ENCODE measurements at places on chromosomes 5 and 9. TPM values are rescaled to one million over a fixed set of nuclear protein-coding genes. Genes with fewer than 3 reads are reported as not detected.

GRCh38 chr9:129359916-129360536 is 182.0 kb upstream of the IER5L start:
- no peak for DNase-seq

GRCh38 chr9:109496841-109497225 is 1.3 kb downstream of the PTPN3 start:
- no peak for DNase-seq

DNA sequence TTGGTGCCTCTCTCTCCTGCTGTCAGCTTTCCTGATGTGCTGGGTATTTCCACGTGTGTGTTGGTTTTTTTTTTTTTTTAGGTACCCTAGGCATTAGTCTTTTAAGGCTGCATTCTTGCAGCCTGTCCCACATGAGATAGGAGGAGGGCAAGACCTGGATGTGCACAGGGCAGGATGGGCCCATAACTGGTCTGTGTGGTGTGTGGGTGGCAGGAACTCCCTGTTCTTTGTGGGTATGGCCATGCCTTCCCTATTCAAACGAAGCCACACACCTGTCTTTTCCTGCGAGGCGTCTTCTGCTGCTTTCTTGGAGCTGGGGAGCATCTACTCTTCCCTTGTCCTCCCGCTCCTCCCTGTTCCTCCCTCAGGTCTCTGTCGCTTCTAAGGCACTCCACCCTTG is 6.8 kb downstream of the SYK start:
- DNase-seq, result no peak

DNA sequence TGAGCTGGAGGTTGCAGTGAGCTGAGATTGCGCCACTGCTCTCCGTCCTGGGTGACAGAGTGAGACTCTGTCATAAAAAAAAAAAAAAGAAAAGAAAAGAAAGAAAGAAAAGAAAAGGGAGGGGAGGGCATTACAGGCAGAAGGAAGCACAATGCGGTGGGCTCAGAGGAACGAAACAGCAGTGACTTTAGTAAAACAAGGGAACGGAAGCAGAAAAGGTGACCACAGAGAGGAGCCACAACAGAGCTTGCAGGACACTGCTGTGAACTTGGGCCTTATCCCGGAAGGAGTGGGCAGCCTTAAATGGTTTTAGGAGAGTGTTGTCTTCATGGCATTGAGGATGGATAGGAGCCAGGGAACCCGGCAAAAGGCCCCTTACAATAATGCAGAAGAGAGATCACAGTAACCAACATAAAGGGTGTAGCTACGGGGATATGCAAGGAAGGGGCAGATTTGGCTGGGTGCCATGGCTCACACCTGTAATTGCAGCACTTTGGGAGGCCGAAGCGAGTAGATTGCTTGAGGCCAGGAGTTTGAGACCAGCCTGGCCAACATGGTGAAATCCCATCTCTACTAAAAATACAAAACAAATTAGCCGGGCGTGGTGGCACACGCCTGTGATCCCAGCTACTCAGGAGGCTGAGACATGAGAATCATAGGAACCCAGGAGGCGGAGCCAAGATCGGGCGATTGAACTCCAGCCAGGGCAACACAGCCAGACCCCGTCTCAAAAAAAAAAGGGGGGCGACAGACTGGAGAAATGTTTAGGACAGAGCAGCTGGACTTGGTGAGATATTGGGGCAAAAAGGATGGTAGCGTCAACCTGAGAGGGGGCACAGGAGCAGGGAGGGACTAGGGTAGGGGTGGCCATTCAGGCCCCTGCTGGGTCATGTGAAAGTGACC is 83.9 kb upstream of the ZBTB43 start:
- no peak for DNase-seq

DNA sequence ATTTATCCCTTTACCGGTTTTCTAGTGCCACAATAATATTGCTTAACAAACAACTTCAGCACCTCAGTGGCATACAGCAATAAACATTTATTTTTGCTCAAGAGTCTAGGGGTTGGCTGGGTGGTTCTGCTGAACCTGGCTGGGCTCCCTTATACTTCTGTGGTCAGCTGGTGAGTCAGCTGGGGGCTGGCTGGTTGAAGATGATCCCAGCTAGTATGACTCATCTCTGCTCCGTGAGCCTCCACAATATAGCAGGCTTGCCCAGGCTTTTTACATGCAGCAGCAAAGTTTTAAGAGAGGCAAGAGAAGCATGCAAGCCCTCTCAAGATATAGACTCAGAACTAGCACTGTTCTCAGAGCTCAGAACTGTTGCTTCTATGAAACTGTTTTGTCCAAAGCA is 523.5 kb upstream of the CLINT1 start:
- no peak for DNase-seq

GADD45G gene
- polyA plus RNA-seq, result 2.9 TPM

GABRA1 gene
- polyA plus RNA-seq, result not detected

Data from naive B cell (primary cell).